Stimulated activated CD4-positive, alpha-beta T cell treated with anti-CD3 and anti-CD28 coated beads, Interleukin-1b, Interleukin-23, amount 100 ng/mL, for 1 hour (primary cell): ENCODE measurements at places on chromosomes 6 and 20.

DNA sequence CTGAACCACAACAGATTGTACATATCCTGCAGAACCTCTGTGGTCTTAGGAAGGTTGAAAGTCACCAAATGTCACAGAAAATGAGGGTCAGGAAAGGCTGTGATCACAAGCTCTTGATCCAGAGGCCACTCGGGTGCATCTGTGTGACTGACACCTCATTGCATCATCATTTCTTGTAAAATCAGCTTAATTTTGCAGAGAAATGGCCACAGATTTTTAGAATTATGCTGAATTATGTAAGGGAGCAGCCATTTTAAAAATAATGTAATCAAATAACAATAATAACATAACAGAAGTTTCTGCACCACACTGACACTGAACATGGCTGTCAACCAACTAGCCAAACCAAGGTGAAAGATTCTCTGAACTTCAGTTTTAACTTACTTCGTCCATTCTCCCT, 32.5 kb upstream of the PRND start:
- no peak for DNase-seq

DNA sequence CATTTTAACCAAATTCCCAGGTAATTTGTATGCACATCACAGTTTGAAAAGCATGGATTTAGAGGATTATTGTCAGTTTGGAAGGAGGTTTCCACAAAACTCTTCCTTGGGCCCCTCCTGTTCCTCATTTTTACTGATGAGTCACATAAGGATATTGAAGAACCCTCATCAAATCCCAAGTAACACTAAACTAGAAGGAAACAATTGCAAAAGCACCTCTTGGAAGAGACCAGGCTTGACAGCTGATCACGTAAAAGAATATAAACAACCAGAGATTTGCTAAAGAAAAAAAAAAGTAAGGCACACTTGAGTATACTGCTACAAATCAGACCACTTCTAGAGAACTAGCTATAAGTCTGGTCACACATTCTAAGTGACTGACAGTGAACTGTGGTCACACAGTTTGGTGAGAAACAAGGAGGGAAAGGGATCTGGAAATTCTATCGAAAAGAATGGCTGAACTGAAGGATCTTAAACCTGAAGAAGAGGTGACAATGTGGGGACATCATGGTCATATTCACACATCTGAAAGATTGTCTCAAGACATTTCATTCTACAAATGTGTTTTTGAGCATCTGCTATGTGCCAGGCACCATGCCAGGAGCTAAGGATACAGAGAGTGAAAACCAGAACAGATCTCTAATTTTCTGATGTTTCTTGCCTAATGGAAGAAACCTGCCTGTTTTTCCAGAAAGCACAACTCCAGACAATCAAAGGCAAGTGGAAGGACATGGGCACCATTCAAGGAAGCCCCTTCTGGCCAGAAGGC, 24.1 kb downstream of the ZHX3 start:
- no peak for DNase-seq

DNA sequence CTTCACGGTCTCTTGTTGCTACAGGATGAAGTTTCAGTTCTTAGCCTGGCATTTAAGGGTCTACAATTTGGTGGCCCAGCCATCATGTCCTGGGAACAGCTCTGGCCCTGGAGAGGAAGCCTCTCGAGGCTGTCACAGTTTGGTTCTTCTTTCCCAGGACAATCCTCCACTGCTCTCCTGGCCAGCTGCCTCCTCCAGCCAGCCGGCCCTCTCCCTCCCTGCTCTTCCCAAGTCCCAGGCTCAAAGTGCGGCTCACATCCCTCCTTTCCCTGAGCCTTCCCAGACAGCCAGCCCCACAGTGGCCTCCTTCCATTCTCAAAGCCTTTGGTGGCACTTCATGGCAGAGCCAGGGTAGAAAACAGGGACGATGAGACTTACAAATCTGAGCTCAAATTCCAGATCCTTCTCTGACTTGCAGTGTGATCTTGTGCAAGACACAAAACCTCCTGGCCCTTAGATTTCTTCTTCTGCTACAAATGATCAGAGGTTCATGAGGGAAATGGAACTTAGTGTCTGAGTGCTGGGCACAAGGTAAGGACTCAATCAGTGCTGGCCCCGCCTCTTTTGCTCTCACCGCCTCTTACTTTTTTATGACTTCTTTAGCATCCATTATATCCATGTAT, 223.8 kb upstream of the ECI2 start:
- no peak for DNase-seq

DNA sequence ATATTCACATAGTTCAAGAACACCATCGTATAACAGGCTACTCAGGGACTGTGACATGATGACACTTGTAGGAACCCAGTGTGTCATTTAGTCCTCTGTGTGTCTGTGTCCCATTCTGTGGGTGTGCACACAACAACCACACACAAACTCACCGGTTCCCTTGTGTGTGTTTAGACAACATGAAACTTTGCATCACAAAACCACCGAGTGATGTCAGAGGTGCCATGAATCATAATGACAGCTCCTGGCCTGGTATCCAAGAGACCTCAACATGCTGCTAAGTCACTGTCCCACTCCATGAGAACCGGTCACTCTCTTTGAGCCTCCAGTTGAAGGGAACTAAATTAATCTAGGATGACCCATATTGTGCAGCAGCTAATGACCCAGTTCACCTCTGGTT, 421.3 kb downstream of the PREX1 start:
- no peak for DNase-seq
